Stimulated activated CD4-positive, alpha-beta T cell treated with anti-CD3 and anti-CD28 coated beads, Interleukin-4, amount 100 ng/mL, for 24 hours (primary cell): ENCODE measurements at places on chromosomes 12 and 14.

GRCh38 chr12:54472494-54473262 is 724 bp downstream of the GTSF1 start:
- no peak for DNase-seq

- DNase-seq, result no peak
Measured at GRCh38 chr12:15688838-15689625, 100.2 kb downstream of the EPS8 start.

DNA sequence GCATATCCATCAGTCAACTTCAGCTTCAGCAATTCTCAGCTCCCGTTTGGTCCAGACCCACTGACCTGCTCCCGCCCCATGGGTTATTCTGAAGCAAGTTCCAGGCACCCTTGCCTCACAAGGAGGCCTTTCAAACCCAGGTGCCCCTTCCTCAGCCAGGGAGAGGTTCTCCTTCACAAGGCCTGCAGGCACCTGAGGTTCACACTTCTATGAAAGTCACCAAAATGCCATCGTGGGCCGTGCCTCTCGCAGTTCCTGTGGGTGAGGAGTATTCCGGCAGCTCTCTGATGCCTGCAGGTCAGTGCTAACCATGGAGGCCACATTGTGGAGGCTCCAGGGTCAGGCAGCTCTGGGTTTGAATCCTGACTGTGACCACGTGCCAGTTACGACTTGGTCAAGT is 40.2 kb upstream of the BCL7A start:
- DNase-seq, result no peak

- DNase-seq, result no peak
Measured at GRCh38 chr12:47896633-47897032, 8.2 kb downstream of the VDR start.
